ENCODE measurements at places on chromosomes 4 and X.

- no peak for DNase-seq
These were observed 164.9 kb upstream of the USP9X start for GRCh38 chrX:40920351-40920750.

- DNase-seq, result no peak
These were observed 37.3 kb downstream of the DCUN1D4 start for GRCh38 chr4:51880016-51880915.

DNA sequence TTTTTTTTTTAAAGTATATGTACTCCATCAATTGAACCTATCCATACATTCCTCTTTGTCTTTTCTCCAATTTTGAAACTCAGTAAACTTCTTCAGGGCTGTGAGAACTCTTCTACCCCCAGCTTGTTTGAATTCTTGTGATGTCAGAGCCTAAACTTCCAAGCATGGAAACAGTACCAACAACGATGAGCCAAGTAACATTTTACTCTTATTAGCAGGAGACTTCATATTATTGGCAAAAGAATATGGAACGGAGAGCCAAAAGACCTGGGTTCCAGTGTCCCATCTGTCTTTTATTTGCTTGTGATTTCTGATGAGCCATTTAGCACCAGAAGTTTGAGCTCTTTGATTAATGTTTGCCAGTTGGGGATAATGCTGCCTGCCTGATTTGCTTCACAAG is 5.3 kb downstream of the DIAPH2 start:
- no peak for DNase-seq

DNA sequence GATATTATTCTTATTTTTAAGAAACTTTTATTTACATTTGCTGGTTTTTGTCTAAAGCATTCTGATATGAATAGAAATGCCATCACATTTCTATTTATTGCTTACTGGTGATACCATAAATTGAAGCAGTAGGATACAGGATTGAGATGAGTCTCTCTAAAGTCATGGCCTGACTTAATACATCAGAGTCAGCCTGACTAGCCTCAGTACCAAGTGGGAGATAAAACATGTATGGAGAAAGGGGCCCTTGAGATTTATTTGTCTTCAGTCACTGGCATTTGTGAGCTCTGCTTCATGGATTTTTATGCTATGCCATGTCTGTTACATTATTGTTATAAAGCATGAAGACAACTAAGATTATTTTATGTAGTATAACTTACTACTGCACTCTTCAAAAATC is 465.5 kb downstream of the ADGRL3 start:
- DNase-seq, result no peak

Measured in activated CD4-positive, alpha-beta T cell treated with anti-CD3 and anti-CD28 coated beads for 4 hours (primary cell).